Pons (tissue), 1 donor: ENCODE measurements at places on chromosomes 4 and X.

DNA sequence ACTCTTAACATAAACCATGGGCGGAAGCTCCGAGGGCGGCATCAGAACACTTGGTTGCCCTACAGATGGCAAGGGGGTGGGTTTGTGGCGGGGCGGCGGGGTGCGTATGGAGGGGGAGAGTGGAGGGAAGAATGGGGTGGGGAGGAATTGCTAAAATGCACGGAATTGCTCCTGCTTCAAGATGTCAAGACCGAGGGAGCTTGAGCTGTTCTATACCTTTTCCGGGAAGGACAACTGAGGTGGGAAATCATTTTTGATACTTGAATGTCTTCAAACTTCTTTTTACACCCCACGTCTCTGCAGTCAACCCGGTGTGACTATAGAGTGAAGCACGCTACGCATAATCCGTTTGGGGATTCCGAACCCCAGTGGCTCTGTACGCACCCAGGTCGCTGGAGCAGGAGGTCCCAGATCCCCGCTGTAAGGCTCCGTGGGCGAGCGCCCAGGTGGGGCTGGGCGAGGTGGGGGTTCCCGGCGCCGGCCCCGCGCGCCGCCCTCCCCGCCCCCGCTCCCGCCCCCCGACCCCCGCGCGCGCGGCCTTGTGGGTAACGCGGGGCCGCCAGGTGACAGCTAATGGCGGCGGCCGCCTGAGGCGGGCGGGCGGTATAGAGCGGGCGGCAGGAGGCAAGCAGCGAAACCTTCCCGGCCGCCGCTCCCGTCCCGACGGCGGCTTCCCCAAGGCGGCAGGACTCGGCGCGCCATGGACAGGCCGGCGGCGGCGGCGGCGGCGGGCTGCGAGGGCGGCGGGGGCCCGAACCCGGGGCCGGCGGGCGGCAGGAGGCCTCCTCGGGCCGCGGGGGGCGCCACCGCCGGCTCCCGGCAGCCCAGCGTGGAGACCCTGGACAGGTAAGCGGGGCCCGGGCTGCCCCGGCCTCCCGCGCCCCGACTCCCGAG is at the start of gene MTMR1:
TSS of gene MTMR1 (plus strand) at position 566 of the 894 bp plus-strand sequence. CDS start at position 701, 135 bp downstream.
- no peak for DNase-seq

- peak; percentile 88 for DNase-seq
Measured at GRCh38 chr4:138090150-138090917, 151.8 kb downstream of the SLC7A11 start.

DNA sequence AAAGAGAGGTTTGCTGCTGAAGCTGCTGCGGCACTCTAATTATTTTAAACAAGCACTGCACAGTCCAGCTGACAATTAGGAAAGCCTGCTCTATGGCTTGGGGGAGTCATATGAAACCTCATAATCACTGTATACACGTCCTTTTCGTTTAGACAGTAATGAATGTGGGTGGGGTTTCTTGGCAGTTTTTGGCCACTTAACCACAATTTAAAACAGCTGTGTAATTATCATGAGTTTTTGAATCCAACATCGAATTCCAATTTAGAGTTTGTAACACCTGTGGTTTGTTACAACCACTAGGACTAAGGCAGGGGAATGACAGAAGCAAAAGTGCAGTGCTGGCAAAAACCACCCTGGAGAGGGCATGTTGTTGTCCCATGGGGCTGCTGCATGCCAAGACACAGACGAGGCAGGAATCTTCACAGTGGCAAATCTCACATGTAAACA is 99.5 kb downstream of the CXXC4 start:
- DNase-seq: peak; percentile 46

- DNase-seq: no peak
Measured at GRCh38 chr4:41658163-41658562, 90.4 kb downstream of the PHOX2B start.

DNA sequence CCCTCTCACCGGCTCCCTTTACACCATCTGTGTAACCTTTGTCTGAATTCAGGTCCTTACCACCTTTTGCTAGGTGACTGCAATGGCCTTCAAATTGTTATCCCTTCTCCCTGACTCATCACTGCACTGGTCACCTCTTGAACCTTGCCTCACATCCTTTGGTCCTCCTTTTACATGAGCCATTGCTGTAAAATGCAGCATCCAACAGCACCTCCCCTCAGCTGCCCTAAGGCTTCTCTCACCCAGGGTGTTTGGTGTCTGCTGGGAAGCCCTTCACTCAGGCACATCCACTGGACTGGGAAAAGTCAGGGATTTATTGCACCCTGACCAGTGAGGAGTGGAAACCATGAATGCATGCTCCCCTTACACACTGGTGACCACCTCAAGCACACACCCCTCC is 192.5 kb upstream of the GATB start:
- no peak for DNase-seq

GRCh38 chr4:68906780-68907137 is 44.8 kb downstream of the UGT2A3 start:
- no peak for DNase-seq

GRCh38 chrX:88991583-88992132 is 244.6 kb downstream of the CPXCR1 start:
- no peak for DNase-seq

- DNase-seq: no peak
Measured at GRCh38 chr4:166078955-166079354, 205.9 kb downstream of the TLL1 start.

DNA sequence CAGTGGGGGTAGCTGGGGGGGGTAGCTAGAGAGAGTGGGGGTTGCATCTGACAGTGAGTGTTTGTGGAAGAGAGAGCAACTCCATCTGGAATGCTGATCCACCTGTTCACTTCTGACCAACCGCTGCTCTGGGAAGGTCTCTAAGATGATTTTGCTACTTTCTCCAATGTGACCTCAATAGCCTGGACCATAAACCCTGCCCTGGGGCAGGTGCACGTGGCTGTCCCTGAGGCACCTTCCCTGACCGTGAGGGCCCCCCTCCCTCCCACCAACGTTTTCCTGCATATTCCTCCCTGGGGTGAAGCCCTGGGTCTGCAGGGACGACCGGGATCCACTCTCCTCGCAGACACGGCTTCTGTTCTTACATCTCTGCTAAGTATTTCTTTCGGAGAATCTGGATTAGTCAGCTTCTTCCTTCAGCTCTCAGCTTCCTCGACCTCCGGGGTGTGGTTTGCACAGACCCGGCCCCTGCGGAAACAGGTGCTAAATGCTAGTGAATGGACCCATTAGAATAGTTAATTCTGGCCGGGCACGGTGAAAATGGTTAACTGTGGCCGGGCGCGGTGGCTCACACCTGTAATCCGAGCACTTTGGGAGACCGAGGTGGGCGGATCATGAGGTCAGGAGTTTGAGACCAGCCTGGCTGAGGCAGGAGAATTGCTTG is 21.4 kb upstream of the PLCXD1 start:
- DNase-seq: no peak

DNA sequence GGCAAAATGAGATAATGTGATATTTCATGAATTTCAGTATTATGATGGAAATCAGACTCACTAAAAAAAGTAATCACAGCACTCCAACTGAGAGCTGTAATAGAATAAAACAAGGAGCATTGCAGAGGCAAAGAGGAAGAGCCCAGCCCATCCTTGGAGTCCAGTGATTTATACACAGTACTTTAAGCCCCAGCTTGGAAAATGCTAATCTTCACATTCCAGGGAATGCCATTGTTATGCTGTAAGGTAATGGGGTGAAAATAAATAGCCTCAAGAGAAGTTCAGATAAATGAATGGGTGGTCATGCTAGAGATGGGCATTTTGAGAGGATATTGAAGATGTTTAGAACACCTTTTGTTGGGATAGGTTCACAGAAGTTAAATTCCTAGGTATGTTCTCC is 190.3 kb upstream of the TAPT1 start:
- no peak for DNase-seq

GRCh38 chrX:49171752-49172279 is at the start of gene PLP2:
Gene PLP2, plus strand, starts transcription at chrX:49171898. Its CDS starts 103 bp downstream, at chrX:49172001.
- no peak for DNase-seq

DNA sequence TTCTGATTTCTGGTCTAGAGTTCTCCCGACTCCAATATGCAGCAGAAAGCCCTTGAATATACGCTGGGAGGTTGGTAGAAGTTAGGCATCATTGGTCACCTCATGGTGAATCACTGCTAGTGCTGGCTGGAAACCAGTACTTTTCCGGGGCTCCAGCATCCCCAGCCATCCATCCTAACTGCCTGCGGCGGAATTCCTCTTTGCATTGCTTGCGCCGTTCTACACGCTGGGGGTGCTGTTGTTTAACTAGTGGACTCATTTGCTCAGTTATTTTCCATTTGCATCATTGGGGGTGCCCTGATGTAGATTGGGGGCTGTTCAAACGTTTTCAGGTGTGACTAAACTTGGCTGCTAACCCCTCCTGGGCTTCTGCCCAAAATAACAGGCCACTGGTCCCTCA is 23.3 kb upstream of the GPR50 start:
- peak; percentile 11 for DNase-seq

- DNase-seq: no peak
Measured at GRCh38 chrX:115960440-115961084, 210.0 kb upstream of the AGTR2 start.

GRCh38 chrX:25427873-25428555 is 412.2 kb upstream of the ARX start:
- DNase-seq: no peak

DNA sequence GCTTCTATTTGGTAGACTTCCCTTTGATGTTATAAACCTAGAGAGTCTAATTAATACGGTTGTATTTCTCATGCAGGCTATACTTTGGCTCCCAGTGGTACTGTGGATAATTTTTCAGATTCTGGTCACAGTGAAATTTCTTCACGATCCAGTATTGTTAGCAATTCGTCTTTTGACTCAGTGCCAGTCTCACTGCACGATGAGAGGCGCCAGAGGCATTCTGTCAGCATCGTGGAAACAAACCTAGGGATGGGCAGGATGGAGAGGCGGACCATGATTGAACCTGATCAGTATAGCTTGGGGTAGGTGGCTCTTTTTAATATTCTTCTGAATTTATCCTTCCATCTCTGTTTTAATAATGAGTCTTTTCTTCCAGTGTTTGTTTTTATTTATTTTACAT is 249.7 kb downstream of the RAPGEF2 start:
- peak; percentile 37 for DNase-seq

- no peak for DNase-seq
Measured at GRCh38 chr4:71784569-71785197, 804 bp upstream of the GC start.

DNA sequence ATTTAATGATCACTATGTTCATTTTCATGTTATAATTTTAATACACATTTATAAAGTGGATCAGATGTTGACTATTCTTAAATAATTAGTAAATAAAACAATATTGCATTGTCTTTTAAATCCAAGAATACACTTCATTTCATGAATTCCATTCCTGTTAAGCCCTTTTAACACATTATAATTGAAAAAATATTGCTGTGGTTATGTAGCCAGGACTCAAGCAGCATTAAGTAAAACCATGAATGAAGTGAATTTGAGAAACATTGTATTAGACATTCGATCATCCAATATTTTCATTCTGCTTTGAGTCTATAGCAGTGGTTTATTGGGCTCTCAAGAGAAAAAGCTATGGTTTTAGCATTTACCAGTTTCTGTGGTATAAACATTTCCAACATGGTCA is 94.2 kb upstream of the RAPGEF2 start:
- DNase-seq: no peak

GRCh38 chr4:153366486-153366885 is 22.0 kb downstream of the MND1 start:
- no peak for DNase-seq

DNA sequence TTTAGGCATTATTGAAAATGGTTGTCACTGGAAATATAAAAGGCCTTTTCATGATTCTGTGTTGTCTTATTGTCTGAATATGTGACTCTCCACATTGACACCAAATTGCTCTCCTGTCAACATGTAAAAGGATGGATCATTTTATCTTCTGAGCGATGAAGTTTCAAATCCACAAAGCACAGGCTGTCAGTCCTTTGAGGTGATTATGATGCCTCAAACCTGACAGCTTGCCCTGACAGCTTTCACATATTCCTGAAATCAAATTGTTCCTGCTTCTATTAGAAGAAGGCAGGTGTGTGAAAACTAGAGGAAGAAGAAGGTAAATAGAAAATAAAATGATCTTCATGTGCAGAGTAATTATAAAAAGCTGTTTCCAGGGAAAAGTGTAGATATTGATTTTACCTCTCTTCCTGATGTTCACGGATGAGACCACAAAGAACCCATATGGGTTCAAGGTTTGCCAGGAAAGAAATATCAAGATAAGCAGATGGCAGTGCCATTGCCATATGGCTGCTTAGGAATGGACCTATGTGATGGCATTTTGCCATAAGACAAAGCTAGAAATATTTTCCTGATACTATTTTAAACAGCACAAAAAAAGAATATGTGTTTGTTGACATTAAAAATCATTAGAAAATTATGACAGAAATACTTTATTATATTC is 1006.3 kb upstream of the AGA start:
- DNase-seq: no peak

DNA sequence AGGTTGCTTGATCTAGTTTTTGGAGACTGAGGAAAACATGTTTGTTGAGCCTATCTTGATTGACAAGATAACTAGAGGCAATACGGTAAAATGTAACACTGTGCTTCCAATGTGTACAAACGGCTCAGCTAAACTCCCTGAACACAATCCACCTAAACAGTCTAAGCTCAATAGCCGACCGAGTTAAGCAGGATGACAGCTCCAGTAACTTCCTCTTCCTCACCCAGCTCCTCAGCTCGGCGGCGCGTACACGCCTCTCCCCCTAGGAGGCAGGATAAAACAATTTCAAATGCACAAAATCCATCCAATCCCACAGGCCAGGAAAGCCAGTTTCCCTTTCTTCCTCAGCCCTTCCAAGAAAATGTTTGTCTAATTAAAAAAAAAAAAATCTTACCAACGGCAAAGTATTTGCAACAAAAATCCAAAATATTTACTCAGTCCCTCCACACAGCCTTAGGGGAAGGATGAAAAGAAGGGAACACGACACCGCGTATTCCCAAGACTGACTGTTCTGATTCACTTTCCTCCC is 1.0 kb downstream of the CNOT6L start:
- peak; percentile 90 for DNase-seq
